ENCODE measurements at places on chromosomes 6 and 20.

DNA sequence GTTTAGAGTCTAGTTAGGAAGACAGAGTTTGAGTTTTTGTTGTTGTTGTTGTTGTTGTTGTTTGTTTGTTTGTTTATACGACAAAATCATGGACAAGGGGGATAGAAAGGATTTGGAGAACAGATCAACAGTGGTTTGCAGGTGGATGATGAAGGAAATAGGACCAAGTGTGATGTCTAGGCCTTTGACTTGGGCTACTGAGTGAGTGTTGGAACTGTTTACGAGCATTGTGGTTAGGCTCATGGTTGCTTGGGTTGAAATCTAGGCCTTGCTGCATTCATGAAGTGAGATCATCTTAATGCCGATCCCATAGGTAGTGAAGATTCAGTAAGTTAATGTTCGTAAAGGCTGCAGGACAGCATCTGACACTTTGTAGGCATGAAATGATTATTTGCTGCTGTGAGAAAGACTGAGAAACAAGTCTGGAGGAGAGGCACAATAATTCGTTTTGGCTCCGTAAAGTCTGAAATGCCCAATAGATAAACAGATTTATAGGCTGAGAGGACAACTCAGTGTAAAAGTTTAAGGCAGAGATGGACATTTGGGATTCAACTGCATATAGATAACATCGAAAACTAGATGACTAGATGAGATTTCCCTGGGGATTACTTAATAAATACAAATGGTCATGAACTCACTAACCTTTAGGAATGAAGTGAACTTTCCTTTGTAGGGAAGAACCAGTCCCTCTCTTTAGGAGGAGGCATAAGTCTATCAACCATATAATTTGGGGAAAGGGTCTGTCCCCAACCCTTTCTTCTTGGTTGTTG, 70.0 kb downstream of the HDDC2 start:
- no peak for DNase-seq

DNA sequence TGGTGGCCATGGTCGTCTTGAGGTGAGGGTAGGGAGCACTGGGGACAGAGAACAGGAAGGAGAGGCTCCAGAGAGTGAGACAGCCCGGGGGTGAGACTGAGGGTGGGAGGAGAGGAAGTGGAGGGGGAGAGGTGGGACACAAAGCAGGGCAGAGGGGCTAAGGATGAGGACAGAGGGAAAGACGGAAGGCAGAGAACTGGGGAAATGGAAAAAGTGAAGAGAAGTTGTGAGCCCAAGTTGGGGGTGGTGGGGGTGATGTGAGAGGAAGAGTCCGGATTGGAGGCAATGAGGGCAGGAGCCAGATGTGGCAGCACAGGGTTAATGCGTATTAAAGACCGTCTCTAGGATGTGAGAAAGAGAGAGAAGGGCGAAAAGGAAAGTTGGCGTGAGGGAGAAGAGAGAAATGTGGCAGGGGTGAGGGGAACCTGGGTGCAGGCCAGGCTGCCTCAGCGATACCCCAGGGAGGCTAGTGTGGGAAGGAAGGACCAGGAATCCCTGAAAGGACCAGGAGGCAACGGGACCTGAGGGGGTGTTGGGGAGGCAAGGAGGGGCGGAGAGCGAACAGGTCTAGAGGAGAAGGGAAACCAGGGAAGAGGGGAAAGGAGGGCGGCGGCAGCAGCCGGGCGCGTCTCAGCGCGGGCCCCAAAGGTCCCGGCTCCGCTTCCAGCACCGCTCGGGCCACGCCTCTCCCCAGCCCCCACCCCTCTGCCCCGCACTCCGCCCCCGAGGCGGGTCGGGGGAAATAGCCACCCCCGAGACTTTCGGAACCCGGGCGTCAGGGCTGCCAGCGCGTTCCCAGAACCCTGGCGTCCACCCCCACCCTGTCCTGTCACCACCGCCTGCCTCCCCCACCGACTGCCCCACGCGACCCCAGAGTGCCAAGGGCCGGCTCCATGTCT, at the start of gene PPP1R18:
PPP1R18 (minus strand) TSS at position 637 of the 899 bp plus-strand sequence; CDS start at position 10, 627 bp downstream.
- DNase-seq = peak; percentile 46

GRCh38 chr6:39841291-39841690, 49.1 kb downstream of the DAAM2 start:
- no peak for DNase-seq

DNA sequence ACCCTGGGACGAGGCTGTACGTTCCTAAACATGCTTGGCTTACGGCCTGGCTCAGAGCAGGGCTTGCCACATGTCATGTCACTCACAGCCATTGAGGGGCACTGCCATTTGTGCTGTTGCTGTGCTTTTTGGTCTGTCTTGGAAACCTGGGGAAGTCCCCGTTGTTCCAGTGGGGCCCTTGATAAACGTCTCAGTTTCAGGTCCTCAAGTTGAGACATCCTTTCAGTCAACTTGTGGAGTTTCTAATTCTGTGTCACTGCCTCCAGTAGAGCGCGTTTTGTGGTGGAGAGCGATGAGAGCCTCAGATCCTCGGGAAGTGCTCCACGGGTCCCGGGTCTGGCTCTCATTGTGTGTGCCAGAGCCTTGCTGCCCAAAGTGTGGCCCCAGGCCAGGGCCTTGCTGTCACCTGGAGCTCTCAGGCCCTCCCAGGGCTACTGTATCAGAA, 43.0 kb upstream of the CCR6 start:
- DNase-seq = no peak

- DNase-seq = no peak
These were observed 96.6 kb upstream of the SUPT3H start for GRCh38 chr6:45474376-45474775.
